Fibroblast of the aortic adventitia (primary cell): ENCODE measurements at places on chromosomes 13 and 19.
A peak's percentile ranks its signal among the peaks of the same experiment; 100 is the strongest.

GRCh38 chr13:44271031-44271455 lies 102.6 kb upstream of the SERP2 start:
- DNase-seq = peak; percentile 50

- DNase-seq = peak; percentile 85
These were observed 764.4 kb downstream of the LIG4 start for GRCh38 chr13:107450931-107451330.

- peak; percentile 55 for DNase-seq
These were observed 8.4 kb upstream of the CEACAM19 start for GRCh38 chr19:44662691-44663385.

DNA sequence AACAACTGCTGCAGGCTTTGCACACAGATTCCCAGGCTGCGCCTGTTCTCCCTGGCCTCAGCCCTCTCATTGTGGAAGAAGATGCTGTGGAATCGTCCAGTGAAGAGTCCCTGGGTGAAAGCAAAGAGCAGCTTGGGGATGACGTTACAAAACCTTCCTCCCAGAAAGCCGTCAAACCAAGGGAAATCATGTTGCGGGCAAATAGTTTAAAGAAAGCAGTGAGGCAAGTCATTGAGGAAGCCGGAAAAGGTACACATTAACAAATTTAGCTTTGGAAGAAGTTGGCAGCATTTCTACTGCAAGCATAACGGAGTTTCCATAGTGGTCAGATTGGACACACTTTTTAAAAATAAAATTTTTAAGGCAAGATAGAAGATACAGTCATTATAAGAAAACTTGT lies 82.9 kb upstream of the AKAP11 start:
- no peak for DNase-seq

DNA sequence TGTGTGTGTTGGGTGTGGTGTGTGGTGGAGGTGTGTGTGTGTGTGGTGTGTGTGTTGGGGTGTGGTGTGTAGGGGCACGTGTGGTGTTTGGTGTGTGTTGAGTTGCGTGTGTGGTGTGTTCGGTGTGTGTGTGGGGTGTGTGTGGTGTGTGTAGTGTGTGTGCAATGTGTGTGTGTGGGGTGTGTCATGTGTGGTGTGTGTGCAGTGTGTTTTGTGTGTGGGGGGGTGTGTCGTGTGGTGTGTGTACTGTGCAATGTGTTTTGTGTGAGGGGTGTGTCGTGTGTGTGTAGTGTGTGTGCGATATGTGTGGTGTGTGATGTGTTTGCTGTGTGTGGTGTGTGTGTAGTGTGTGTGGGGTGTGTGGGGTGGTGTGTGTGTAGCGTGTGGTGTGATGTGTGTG lies 6.0 kb upstream of the KPTN start:
- DNase-seq = no peak

DNA sequence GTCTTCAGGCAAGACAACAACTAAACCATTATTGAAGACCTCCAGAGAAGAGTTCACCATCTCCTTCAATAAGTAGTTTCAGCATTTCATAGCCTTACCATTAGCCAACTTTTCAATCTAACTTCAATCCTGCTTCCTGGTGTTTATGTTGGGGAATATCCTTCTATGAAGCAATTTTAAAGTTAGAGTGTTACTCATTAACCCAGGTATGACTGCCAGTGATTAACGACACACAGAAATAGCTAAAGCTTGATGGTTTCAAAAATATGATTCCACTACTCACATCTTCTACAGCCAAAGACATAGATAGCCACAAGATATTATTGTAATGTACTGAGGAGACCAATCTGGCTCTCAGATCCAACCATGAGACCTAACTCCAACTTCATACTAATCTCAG lies 403.2 kb downstream of the EFNB2 start:
- DNase-seq = no peak

DNA sequence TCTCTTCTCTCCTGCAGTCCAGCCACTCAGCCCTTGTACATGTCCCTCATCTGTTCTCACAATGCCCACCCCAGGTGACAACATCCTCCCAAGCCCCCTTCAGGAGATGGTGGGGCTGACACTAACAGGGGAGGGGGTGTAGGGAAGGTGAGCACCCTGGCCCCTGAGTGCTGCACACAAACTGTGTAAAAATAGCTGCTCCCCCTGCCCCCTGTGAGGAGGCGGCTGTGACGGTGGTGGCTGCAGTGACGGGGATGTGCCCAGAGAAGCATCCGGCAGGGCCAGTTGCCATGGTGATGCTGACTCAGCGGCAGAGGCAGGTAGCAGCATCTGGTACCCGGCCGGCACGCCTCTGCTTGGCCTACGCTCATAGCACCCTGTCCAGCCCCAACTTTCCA lies 13.0 kb upstream of the JUND start:
- DNase-seq = no peak
